Metanephros (tissue), 2 donors: ENCODE measurements at places on chromosomes 7 and 10. TPM values are rescaled to one million over a fixed set of nuclear protein-coding genes. Genes with fewer than 3 reads are reported as not detected.

Gene C7orf33
- not detected for total RNA-seq

Gene OR9A2
- 0.53 TPM for total RNA-seq

Gene SLC16A9
- 15.4 TPM for total RNA-seq

Gene TNS3
- 127 TPM for total RNA-seq

Gene C10orf143
- 2.1 TPM for total RNA-seq

Gene CHN2
- 13.4 TPM for total RNA-seq

Gene CFTR
- total RNA-seq, result 0.99 TPM

Gene PKD2L1
- not detected for total RNA-seq

Gene OR2A12
- total RNA-seq, result not detected

Gene VAX1
- not detected for total RNA-seq

Gene CCL24
- total RNA-seq, result 1.7 TPM

Gene HKDC1
- 9.2 TPM for total RNA-seq

Gene CACNA2D1
- 52.7 TPM for total RNA-seq

Gene PAX4
- not detected for total RNA-seq

Gene RBP3
- total RNA-seq, result not detected

Gene VPS37D
- total RNA-seq, result 18.6 TPM

Gene GSAP
- 13.8 TPM for total RNA-seq

Gene TRIM50
- 0.18 TPM for total RNA-seq

Gene NACAD
- total RNA-seq, result 5.3 TPM

Gene SLC26A3
- total RNA-seq, result not detected

Gene ASB10
- 3.4 TPM for total RNA-seq

Gene TMEM140
- 8.9 TPM for total RNA-seq

Gene CRYGN
- 1.2 TPM for total RNA-seq

Gene TAS2R5
- total RNA-seq, result 5.3 TPM

Gene INMT
- total RNA-seq, result 9.5 TPM

Gene PAXIP1
- 13.7 TPM for total RNA-seq

Gene MNX1
- 0.18 TPM for total RNA-seq

Gene PIP
- total RNA-seq, result not detected

Gene LZTS2
- 93.3 TPM for total RNA-seq

Gene CLRN3
- total RNA-seq, result 6.5 TPM

Gene TRRAP
- total RNA-seq, result 61.1 TPM

Gene SRRM3
- total RNA-seq, result 1.5 TPM

Gene ZNF467
- 20.4 TPM for total RNA-seq

Gene TMEM225B
- total RNA-seq, result 1.6 TPM

Gene TMEM168
- 35.6 TPM for total RNA-seq

Gene HMX3
- total RNA-seq, result 0.82 TPM

Gene GFRA1
- 43.8 TPM for total RNA-seq

Gene DPP6
- total RNA-seq, result 48.7 TPM

Gene ADAMTS14
- 4.0 TPM for total RNA-seq

Gene FFAR4
- 0.23 TPM for total RNA-seq

Gene THSD7A
- total RNA-seq, result 54.5 TPM
